ENCODE measurements at places on chromosomes 12 and 14.

GRCh38 chr14:53946404-53947093 is 10.1 kb downstream of the BMP4 start:
- no peak for DNase-seq

DNA sequence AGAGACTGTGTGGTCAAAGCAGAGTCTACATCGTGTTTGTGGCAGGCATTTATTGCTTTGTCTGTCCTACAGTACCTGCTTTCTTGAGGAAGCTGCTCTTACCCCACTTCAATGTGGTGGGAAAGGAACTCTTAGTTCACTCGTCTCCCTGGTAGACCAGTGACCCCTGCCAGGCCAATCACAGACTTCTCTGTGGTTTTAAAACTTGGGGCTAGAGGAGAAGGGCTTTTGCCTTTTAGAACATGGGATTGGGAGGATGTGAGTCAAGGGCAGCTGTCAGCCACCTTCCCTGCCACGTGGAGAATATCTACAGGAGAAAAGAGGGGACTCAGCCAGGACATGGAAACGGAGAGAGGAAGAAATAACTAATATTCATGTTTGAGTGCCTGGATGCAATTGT is 36.8 kb upstream of the TMED10 start:
- DNase-seq: no peak

GRCh38 chr12:12582895-12583303 is 20.2 kb upstream of the DUSP16 start:
- peak; percentile 7 for DNase-seq

DNA sequence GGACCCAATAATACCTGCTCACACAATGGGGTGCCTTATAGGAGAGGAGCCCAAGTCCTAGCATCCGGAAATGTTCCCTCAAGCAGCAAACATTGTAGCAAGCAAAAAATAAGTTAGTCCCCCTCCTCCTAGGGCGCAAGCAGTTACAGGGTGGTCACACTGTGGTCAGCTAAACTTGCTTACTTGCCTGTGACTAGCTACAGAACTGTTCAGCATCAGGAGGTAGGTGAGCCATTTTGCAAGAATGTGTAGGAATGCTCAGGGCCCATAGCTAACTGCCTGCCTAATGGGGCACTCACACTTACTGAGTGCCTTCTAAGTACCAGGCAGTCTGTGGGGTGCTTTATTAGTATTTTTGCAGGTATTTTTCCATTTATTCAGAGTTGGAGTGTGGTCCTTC is 154.6 kb upstream of the GRIN2B start:
- DNase-seq: no peak

GRCh38 chr14:22232486-22232885 is 356.5 kb downstream of the DAD1 start:
- no peak for DNase-seq

- DNase-seq: no peak
Observed at GRCh38 chr14:82778601-82779000, 1244.9 kb upstream of the SEL1L start.

DNA sequence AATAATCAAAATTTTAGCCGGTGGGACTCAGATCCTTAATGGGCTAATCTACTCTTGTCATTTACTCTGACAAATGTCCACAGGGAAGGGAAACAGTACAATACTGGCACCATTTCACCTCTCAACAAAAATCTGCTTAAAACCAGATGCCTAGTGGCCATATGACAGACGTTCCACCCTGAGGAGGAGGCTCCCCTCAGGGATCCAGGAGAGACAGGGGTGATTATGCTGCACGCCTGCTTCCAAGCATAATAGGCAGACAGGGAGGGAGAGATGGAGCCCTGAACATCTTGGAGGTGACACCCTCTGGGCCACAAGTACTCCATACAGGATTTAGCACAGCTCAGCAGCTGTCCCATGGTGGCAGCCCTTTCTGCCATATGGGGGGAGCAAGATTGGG is 24.8 kb upstream of the AKAP6 start:
- DNase-seq: no peak

DNA sequence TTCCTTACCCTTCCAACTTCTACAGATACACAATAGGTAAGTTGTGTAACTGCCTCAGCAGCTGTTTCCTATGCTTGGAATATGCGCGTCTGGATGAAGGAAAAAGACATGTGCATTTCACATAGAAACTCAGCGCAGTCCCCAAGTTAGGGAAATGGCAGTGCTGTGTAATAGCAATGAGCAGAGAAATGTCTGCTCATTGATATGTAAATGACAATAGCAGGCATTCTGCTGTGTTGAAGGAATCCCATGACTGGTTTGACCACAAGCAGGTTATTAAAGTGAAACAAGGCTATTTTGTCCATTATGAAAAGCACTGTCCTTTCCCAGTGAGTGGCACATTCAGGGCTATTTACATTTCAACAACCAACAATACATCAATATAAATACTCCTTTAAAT is 106.6 kb downstream of the BTG1 start:
- DNase-seq: no peak

- DNase-seq: no peak
Observed at GRCh38 chr12:70663838-70664237, 26.6 kb upstream of the PTPRB start.

DNA sequence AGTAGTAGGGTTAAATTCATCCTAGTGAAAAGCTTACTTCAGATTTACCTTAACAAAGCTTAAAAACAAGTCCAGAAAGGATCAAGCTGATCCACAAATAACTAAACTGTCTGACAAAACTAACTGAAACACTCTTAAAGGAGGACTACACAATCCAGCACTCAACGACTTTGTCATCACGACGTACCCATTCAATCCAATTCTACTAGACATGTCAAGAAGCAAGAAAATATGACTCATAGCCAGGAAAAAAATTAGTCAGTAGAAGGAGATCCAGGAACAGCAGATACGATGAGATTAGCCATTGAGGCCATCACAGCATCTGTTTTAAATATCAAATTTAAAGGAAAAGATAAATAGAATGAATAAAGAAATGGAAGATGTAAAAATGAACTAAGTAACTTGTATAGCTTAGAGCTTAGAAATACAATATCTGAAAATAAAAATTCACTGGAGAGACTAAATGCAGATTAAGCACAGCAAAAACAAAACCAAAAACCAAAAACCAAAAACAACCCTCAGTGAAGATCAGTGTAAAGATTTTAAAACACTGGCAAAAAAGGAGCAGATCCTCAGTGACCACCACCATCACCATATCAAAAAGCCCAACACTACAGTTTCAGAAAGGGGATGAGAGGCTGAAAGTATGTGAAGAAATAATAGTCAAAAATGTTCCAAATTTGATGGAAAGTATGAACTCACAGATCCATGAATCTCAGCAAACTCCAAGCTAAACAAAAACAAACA is 95.0 kb upstream of the CCND2 start:
- no peak for DNase-seq

DNA sequence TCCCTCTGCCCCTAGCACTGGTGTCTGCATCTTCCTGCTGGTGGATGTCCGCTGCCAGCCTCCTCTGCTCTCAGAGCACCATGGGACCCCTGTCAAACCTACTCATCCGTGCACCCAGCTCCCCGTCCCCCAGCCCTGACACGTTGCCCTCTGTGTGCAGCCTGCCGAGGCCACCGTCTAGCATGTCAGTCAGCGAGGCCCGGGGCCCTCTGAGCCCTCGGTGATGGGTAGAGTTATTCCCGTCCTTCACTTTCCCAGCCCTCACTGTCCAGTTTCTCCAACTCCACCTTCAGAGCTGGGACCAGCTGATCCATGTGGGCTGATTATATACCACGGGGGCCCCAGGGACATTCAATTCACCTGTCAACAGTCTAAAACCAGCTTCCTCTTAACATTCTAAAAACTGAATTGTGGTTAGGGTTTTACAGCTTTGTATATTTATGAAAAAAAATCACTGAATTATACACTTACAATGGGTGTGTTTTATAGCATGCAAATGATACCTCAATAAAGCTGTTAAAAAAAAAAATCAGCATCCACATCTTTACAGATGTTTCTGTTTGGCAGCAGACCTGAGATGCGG is 61.3 kb downstream of the CCDC88C start:
- DNase-seq: no peak

DNA sequence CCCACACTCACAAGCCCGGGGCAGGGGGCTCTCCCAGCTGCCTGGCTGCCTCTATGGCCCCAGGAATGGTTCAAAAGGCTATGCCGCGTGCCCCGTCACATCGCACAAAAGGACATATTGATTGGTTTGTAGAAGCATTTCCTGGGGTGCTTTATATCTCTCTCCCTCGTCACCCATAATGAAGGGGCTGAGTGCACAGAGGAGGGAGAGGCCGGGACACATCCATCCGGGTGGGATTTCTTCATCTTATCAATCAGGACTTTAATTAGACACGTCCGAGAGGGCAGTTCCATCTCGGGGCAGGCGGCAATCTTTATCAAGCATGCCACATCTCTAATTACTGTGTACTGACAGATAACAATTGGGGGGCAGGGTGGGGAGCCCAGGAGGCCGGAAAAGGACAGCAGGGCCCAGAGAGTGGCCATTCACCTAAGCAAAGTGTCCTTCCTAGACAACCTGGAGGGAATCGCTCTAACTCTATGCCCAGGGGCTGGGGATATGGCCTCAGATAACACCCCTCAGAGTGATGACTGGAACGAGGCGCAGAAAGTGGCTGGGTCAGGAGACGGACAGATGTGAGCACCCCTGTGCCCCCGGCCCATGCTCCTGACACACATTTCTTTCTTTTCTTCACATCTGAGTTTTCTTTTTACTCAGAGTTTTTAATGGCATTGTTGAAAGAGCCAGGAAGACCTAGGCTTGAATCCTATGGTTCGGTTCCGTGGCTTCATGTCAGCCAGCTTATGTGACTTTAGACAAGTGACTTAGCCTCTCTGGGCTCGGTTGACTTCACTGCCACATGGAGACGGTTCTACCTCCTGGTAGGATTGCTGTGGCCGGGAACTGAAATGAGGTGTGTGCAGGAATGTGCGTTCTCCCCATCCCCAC is 36.0 kb upstream of the ESRRB start:
- no peak for DNase-seq

DNA sequence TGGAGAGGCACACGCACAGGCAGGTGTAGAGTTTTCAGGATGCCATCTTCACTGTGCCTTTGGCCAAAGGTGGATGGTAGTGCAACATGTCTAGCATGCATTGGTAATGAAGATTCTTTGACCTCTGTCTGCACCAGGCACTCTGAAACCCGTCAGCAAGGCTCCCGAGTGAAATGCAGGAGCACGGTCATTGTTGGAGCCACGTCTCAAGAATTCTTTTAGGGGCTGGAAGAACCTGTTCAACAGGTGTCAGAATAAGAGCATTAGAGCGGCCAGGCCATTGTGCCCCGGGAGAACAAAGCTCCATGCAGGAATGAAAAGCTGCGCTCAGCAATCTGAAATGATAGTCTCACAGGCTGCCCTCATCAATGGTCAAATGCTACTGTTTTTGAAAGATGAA is 40.2 kb upstream of the DICER1 start:
- no peak for DNase-seq

GRCh38 chr12:11663130-11663529 is 13.7 kb downstream of the ETV6 start:
- no peak for DNase-seq

DNA sequence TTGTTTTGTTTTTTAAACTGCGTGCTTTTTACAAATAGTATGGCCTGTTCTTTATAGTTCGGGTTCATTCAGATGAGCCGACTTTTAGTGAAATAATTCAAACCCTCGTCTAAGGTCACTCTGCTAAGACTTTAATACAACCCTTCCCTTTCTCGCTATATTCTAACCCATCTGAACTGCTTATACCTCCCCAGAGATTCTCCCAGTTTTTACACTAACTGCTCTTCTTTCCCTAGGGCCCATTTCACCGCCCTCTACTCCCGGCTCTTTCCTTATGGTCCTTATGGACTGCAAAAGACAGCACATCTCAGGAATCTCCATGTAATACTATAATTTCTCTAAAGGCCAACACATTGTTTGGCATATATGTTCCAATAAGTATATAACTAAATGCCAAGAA is 2.1 kb downstream of the MAPK1IP1L start:
- DNase-seq: no peak

DNA sequence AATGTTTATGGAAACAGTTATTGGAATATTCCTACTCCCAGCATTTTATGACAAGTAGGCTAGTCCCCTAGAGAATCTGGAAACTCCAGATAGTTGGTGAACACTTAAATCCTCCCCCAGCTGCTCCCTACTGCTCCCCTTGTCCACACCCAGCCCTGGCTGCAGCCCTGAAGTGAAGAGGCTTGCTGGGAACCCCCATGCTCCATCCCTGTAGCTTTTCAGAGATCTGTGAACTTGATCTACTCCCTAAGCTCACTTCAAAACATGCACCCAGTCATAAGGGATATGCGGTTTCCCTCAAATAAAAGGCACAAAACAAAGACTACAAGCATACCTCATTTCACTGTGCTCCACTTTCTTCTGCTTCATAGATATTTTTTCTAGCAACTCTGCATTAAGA is 33.2 kb downstream of the EGLN3 start:
- no peak for DNase-seq

DNA sequence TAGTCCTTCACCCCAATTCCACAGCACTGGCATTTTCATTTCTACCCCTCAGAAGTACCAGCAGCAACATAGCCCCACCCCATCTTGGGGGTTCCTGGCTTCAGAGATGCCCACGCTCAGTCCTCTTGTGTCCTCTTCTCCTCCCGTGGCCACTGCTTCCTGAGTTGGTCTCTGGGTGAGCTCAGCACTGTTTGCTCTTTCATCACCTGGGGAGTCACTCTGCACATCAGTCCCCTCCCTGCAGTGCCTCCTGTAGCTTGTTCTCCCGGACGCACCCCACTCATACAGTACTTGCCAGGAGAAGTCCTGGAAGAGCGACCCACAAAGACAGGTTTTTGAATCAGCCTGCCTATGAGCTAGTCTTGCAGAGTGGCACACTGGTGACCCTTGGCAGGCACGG is 63.8 kb downstream of the GSC start:
- DNase-seq: no peak

GRCh38 chr14:105043641-105044040 is 21.6 kb downstream of the GPR132 start:
- DNase-seq: no peak

DNA sequence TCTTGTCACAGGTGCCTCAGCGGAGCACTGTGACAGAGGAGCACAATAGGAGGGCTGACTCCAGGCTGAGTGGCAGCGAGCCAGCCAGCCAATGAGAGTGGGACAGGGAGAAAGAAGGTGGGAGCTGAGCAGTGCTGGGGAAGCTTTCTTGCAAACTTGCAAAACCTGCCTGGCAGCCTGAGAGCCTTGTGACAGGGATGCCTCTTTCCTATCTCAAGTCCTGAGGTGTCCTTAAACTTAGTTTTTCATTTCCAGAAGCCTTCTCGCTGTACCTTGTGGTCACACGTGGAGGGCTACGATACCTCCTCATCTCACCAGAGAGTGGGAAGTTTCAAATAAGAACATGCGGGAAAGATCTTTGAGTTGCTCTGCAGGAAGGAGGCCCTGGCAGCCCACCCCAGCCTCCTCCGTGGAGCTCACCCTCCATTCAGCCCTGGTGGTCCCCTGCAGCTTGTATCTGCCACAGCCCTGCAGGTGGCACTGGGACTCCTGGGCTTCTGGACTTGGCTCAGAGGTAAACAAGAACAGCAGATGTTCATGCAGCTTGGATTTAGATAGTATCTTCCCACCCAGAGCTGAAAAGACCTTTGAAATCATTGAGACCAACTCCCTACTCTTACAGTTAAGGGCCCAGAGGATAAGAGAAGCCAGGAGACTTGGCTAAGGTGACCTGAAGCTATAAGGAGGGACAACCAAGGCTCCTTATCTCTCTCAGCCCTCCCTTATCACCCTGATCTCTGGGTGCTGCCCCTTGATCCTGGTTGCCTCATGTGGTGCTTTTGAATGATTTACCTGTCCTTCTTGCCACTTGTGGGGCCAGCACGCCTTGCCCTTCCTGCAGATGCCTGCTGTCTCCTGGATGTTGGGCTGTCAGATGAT is 153.5 kb upstream of the MAX start:
- DNase-seq: no peak

GRCh38 chr12:107057071-107057834 is 36.1 kb downstream of the CRY1 start:
- DNase-seq: no peak

GRCh38 chr14:65356327-65356836 is 56.1 kb upstream of the FUT8 start:
- peak; percentile 8 for DNase-seq
